ENCODE measurements at places on chromosomes 1 and 21. TPM values are rescaled to one million over a fixed set of nuclear protein-coding genes. Genes with fewer than 3 reads are reported as not detected.

The ELF3 gene
- total RNA-seq, result 11.8 TPM

The ABCG1 gene
- total RNA-seq, result 5.8 TPM

The ATAD3C gene
- total RNA-seq, result 0.55 TPM

The RNU1-4 gene
- 3,596 TPM for total RNA-seq

The AVPR1B gene
- total RNA-seq, result not detected

The COL9A2 gene
- total RNA-seq, result 295 TPM
